ENCODE measurements at places on chromosomes 6 and 20. TPM values are rescaled to one million over a fixed set of nuclear protein-coding genes. Genes with fewer than 3 reads are reported as not detected.

Gene MROH8
- 1.5 TPM for total RNA-seq

- DNase-seq: no peak
- no peaks in the 10 kb centered on the region for H3K27me3 ChIP-seq
- no peaks in the 10 kb centered on the region for H3K36me3 ChIP-seq
- no peak overlapping the region for H3K27ac ChIP-seq
- no peaks in the 10 kb centered on the region for H3K4me1 ChIP-seq
- no peak overlapping the region for H3K4me3 ChIP-seq
Observed at GRCh38 chr6:43871284-43871683, 101.3 kb downstream of the VEGFA start.

- H3K27ac ChIP-seq: no peak overlapping the region
- no peaks in the 10 kb centered on the region for H3K36me3 ChIP-seq
- no peaks in the 10 kb centered on the region for H3K27me3 ChIP-seq
- H3K4me3 ChIP-seq: no peak overlapping the region
- no peaks in the 10 kb centered on the region for H3K4me1 ChIP-seq
Observed at GRCh38 chr6:131167773-131168172, 32.5 kb downstream of the AKAP7 start.

Gene PGK2
- not detected for total RNA-seq

Gene CSTF1
- total RNA-seq: 27.0 TPM

- H3K27ac ChIP-seq: no peak overlapping the region
- DNase-seq: no peak
- H3K4me1 ChIP-seq: no peaks in the 10 kb centered on the region
- no peaks in the 10 kb centered on the region for H3K27me3 ChIP-seq
- H3K36me3 ChIP-seq: no peaks in the 10 kb centered on the region
Observed at GRCh38 chr6:170007468-170008293, 256.3 kb downstream of the ERMARD start.

DNA sequence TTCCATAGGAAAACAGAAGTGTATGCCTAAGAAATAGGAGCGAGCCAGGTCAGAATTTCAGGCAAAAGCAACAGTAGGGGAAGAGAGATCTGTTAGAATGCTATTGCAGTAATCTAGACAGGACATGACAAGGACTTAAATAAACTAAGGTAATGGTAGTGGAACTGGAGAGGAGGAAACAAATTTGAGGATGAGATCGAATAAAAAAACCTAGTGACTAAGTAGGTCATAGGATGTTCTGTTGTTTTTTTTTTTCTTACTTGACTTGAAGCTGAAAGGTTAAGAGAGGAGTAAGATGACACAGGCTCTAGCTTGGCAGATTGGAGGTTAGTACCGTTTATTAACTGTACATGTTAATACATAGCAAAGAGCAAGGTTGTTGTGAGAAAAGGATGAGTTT lies 28.6 kb downstream of the ORC3 start:
- no peaks in the 10 kb centered on the region for H3K27me3 ChIP-seq
- H3K27ac ChIP-seq: no peak overlapping the region
- DNase-seq: no peak
- H3K4me1 ChIP-seq: no peaks in the 10 kb centered on the region
- H3K36me3 ChIP-seq: peaks cover 12% of the 10 kb centered on the region
- no peak overlapping the region for H3K4me3 ChIP-seq

DNA sequence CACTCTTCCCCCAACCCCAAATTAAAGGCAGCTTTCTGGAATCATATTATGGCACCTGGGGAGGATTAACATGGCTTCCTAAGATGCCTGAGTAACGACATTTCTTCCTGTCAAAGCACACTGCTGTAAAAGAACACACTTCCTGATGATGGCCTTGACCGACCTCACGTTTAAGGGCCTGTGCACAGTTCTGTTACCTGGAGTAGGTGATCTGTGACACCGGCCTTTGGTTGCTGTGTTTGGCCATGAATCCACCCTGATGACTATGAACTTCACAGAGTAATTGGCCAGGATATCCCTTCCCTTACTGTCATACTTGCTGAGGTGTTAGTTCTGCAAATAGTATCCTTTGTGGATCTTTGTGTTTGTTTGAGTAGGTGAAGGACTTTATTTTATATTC lies 45.8 kb downstream of the PLCB4 start:
- H3K36me3 ChIP-seq: no peaks in the 10 kb centered on the region
- no peak overlapping the region for H3K4me3 ChIP-seq
- H3K4me1 ChIP-seq: no peaks in the 10 kb centered on the region
- H3K27me3 ChIP-seq: no peaks in the 10 kb centered on the region
- H3K27ac ChIP-seq: no peak overlapping the region

Gene TEAD3
- 29.0 TPM for total RNA-seq

GRCh38 chr6:40788661-40789655 lies 201.8 kb upstream of the LRFN2 start:
- DNase-seq: no peak
- no peak overlapping the region for H3K4me3 ChIP-seq
- H3K4me1 ChIP-seq: peaks cover 7% of the 10 kb centered on the region
- no peaks in the 10 kb centered on the region for H3K36me3 ChIP-seq
- no peaks in the 10 kb centered on the region for H3K27me3 ChIP-seq

DNA sequence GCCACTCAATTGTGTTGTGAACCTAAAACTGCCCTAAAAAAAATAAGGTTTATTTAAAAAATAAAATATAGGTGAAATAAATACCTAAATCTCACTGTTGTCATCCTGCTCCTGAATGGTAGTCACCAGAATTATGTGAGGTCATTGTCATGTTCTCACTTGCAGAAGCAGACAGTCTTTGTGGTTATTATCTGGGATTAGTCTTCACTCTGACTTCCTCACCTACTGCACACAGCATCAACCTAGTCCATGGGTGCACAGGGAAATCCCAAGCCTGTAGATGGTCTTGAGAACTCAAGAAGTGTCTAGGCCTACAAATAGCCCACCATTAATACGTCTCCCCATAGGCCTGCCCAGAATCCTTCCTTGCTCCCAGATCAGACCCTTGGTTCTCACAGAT lies 97.0 kb downstream of the FOXF2 start:
- H3K4me3 ChIP-seq: no peak overlapping the region
- no peaks in the 10 kb centered on the region for H3K36me3 ChIP-seq
- no peaks in the 10 kb centered on the region for H3K27me3 ChIP-seq

DNA sequence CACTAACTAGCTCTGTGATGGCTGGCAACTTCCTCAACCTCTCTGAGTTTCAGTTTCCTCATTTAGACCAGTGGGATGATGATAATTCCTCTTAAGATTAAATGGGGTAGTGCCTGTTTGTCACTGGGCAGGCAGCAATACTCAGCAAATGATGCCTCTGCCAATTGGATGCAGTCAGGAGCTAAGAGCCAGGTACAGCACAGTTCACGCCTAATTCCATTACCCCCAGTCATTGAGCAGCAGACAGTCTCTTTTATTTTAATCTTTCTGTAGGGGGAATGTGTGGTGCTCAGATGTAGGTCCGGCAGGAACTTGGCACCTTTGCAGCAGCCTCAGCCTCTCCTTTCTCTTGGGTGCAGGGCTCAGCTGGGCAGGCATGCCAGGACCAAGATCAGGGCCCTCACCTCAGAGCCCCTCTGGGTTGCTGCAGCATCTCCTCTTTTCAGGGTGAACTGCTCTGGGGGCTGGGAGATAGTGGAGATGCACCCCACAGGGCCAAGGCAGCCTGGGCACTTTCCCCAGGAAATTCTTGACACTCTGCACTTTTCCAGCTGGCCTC lies 243.8 kb downstream of the LRFN2 start:
- H3K36me3 ChIP-seq: no peaks in the 10 kb centered on the region
- H3K4me3 ChIP-seq: no peak overlapping the region
- DNase-seq: no peak
- no peaks in the 10 kb centered on the region for H3K4me1 ChIP-seq
- no peaks in the 10 kb centered on the region for H3K27me3 ChIP-seq

DNA sequence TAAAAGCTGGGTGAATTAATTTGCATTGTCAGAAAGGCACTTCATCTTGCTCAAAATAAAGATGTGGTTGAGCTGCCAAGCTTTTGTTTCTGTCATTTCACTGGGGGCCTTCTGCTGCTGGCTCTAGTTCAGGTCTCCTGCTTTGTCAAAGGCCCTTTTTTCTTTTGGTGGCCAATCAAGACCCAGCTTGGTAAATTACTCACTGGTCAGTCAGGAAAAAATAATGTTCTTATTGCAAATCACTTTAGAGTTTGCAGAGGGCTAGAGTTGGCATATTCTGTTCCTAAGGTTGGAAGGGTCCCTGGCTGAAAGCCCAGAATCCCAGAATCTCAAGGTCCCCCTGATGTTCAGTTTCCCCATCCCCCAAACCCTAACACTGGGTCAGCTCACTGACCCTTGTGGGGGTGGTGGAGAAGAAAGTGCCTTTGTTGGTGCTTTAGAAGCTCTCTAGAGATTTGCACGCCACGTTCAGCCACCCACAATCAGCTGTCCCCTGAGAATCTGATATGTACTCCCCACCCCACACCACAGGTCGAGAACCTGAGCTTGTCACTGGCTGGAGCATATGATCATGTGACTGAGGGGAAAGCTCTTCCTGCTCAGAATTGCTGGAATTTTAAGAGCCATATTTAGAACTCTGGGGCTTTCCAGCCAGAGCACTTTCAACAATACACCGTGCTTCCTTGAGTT lies 21.7 kb upstream of the BNIP5 start:
- H3K36me3 ChIP-seq: no peaks in the 10 kb centered on the region
- no peaks in the 10 kb centered on the region for H3K4me1 ChIP-seq
- H3K27ac ChIP-seq: no peak overlapping the region
- no peak for DNase-seq
- no peak overlapping the region for H3K4me3 ChIP-seq

DNA sequence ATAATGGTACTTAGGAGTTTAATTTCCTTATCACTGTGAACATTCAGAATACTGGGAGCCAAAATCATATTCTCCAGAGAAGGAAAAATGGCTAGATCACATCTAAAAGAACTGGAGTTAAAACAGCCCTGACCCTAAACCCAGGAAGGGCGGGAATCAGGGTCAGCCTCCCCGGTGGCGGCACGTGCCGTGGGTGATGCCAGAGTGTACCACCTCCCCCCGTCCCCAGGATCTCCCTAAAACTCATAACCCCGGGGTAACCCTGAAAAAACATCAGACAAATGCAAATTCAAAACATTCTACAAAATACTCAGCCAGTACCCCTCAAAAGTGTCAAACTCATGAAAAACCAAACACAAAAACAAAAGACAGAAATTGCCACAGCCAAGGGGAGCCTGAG lies 148.3 kb downstream of the DLL1 start:
- no peaks in the 10 kb centered on the region for H3K36me3 ChIP-seq
- no peaks in the 10 kb centered on the region for H3K27me3 ChIP-seq
- no peak overlapping the region for H3K4me3 ChIP-seq
- peaks cover 13% of the 10 kb centered on the region for H3K4me1 ChIP-seq

Gene TCF15
- not detected for total RNA-seq

DNA sequence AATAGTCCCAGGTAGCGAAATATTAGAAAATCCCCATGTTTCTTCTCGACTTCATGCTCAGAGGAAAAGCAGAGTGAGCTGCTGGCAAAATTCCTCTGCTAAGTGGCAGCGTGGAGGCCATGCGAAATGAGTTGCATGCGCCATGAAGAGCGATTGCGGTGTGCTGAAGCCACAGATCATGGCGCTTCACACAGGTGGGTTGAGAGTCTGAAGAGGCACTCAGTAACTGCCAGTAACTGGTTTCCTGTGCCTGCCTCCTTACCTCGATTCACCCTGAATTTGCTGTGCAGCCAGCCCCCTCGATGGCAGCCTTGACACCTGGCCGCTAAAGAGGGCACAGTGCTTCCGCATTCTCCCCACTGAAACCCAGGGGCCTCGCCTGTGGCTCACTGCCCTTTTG lies 301.5 kb downstream of the NRN1 start:
- DNase-seq: no peak
- no peaks in the 10 kb centered on the region for H3K27me3 ChIP-seq
- no peaks in the 10 kb centered on the region for H3K36me3 ChIP-seq
- no peak overlapping the region for H3K4me3 ChIP-seq
- no peaks in the 10 kb centered on the region for H3K4me1 ChIP-seq
- no peak overlapping the region for H3K27ac ChIP-seq

DNA sequence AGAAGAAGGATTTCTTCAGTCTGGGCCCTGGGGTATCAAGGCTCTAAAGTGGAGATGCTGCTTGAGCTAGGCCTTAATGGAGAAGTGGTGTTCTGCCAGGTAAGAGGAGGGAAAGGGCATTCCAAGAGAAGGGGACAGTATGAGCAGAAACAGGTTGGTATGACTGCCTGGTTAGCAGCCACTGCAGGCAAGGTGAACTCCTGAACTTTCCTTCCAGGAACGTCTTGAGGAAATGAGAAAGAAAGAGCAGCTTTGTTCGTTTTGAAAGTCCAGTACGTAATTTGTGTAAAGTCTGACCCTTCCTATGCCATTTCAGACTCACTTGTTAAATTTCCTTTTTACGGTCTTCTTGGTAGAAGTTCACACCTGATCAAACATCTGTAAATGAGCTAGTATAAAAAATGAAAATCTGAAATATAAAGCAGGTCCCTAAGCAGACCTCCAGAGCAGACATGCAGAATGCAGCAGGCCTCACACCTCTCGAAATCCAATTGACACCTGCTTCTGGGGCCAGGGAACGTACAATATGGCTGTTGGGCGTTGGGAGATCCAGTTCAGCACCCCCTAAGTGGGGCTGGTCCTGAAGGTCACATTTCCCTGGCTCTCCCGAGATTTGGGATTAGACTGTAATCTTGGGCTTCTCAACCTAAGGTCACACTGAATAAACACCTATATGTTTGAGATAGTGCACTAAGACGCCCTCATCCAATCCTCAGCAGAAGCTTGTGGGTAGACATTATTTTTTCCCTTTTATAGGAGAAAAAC lies 33.6 kb downstream of the MYLK4 start:
- H3K4me1 ChIP-seq: no peaks in the 10 kb centered on the region
- no peak overlapping the region for H3K4me3 ChIP-seq
- no peaks in the 10 kb centered on the region for H3K36me3 ChIP-seq
- H3K27ac ChIP-seq: no peak overlapping the region

DNA sequence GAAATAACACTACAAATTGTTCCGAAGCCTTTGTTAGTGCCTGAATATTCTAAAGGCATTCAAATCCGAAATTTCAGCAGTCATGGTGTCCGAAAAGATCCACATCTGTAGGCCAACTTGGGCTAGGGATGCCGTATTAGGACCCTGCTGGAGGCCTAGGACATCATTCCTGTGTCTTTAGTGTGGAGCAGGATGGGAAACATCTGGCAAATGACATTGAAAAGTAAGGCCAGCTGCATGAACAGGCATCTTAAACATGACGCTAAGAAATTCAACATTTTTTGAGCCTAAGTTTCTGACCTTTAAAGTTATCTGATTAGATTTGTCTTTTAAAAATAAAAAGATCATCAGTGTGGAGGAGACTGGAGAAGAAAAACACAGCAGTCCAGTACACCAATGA lies 91.3 kb downstream of the MYLK4 start:
- H3K4me3 ChIP-seq: no peak overlapping the region
- H3K27ac ChIP-seq: no peak overlapping the region
- DNase-seq: no peak
- H3K36me3 ChIP-seq: no peaks in the 10 kb centered on the region
- no peaks in the 10 kb centered on the region for H3K4me1 ChIP-seq
